ENCODE measurements at places on chromosomes 5 and 9. TPM values are rescaled to one million over a fixed set of nuclear protein-coding genes. Genes with fewer than 3 reads are reported as not detected.

Gene UTP15
- polyA plus RNA-seq, result 28.9 TPM

Gene APBA1
- polyA plus RNA-seq, result not detected

DNA sequence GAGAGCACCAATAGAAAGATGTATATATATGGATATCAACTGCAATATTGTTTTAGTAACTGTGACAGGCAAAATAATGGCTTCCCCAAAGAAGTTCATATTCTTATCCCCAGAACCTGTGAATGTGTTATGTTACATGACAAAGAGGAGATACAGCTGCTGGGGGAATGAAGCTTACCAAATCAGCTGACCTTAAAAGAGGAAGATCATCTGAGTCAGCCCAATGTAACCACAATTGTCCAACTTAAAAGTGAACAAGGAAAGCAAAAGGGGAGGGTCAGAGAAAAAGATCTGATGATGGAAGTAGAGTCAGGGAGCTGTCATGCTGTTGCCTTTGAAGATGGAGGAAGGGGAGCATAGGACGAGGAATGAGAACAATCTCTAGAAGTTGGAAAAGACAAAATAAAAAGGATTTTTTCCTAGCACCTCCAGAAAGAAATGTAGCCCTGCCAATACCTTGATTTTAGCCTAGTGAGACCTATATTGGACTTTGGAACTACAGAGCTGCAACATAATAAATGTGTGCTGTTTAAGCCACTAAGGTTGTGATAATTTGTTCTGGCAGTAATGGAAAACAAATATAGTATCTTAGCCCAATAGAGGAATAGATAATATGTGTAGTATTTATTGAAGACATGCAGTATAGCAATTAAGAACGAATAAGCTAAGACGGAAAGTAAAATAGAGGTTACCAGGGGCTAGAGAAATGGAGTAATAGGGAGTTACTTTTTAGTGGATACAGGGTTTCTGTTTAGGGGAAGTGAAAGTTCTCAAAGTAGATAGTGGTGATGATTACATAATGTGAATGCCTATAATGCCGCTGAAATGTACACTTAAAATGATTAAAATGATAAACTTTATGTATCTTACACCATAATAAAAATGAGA lies 115.9 kb downstream of the PIK3R1 start:
- no peak for DNase-seq

GRCh38 chr5:134135091-134135655 lies 20.7 kb downstream of the TCF7 start:
- no peak for DNase-seq

All from GM12878 (cell line).